Activated effector memory CD4-positive, alpha-beta T cell treated with anti-CD3 and anti-CD28 coated beads, Interleukin-2, amount 50 U/mL, for 16 hours (primary cell): ENCODE measurements at places on chromosomes 12 and 14.

DNA sequence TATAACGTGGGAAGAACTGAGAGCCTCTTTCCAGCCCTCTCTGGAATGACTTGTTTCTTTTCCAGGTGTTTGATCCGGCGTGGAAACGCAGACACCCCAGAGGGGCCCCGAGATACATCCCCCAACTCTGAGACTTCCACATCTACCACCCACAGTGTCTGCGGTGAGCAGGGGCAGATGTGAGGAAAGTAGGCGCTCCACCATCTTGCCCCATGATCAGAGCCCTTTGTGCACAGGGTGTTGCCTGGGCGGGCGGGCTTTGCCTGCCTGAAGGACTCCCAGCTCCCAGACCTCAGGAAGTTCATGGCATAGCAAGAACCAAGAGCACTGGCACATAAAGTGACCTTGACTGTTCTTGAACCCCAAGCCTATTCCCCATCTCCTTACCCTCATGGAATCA lies 2.8 kb downstream of the CARMIL3 start:
- no peak for DNase-seq

DNA sequence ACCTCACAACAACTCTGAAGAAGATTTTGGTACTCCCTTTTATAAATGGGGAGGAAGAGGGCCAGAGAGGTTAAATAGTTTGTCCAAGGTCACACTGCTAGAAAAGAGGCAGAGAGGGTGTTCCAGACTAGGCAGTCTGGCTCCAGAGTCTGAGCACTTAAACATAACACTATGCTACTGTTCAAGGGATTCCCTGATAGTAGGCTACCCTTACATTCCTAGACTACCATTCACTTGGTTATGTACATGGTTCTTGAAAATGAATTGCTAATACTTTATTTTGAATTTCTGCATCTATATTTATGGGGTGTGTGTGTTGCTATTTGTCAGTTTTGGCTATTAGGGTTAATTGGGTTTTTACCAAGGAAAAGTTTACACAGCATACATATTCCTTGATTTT lies 7.2 kb downstream of the GNS start:
- no peak for DNase-seq

DNA sequence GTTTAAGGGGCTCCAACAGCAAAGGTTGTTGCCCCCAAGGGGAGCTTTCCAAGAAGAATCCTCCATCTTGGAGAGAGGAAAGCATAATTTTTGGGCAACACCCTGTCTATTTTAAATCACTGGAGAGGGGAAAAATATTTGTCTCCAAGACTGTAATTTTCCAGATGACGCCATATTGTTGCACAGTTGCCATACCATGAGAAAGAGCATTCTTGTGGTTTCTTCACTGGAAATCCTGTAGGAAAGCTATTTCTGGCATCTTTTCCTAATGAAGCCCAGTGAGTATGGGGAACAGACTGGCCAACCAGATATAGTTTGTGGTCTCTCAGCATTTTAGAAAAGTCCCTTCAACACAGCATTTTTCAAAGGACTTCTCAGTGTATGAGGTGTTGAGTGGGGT lies 88.1 kb upstream of the MANSC4 start:
- DNase-seq = no peak

GRCh38 chr12:18706798-18707197 lies 31.0 kb downstream of the PLCZ1 start:
- DNase-seq = no peak

- no peak for DNase-seq
Measured at GRCh38 chr14:57182760-57183503, 85.8 kb downstream of the EXOC5 start.

GRCh38 chr12:30880061-30880460 lies 46.5 kb upstream of the TSPAN11 start:
- DNase-seq = no peak

DNA sequence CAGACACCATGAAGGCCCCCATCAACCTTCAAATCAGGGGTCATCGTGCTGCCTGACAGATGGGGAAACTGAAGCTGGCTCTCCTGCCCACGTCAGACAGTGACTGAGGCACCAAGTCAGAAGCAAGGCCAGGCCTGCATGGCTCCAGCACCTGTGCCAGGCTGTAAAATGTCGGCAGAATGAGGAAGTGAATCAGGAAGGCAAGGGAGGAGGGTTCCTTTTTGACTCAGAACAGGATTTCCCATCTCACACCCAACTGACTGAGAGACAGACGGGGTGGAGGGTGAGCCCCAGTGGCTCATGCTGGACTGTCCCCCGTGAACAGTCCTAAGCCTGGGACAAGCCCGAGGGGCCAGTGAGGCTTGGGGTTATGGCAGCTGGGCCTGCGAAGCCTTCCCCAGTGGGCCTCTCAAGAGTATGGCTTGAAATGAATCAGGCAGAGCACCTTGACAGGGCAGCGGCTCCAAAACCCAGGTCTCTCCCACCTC lies 20.9 kb downstream of the SYNE3 start:
- peak; percentile 70 for DNase-seq

GRCh38 chr12:2287589-2287988 lies 234.8 kb downstream of the CACNA1C start:
- no peak for DNase-seq

DNA sequence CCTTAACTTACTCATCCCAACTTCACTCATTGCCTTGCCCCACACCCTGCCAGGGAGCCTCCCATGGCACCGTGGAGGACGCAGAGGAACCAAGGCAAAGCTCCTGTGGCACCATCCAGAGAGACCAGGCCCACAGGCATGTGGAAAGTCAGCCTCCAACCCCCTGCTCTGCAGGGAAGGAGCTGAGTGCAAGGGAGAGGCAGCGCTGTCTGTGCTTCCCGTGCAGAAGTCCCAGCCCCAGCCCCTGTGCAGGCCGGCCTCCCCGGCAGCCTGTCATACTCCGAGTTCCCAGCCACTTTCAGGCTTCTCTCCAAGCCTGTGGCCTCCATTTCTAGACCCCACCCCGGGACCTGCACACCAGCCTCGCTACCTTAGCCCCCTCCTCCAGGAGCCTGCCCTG lies 106.4 kb downstream of the SINHCAF start:
- no peak for DNase-seq

DNA sequence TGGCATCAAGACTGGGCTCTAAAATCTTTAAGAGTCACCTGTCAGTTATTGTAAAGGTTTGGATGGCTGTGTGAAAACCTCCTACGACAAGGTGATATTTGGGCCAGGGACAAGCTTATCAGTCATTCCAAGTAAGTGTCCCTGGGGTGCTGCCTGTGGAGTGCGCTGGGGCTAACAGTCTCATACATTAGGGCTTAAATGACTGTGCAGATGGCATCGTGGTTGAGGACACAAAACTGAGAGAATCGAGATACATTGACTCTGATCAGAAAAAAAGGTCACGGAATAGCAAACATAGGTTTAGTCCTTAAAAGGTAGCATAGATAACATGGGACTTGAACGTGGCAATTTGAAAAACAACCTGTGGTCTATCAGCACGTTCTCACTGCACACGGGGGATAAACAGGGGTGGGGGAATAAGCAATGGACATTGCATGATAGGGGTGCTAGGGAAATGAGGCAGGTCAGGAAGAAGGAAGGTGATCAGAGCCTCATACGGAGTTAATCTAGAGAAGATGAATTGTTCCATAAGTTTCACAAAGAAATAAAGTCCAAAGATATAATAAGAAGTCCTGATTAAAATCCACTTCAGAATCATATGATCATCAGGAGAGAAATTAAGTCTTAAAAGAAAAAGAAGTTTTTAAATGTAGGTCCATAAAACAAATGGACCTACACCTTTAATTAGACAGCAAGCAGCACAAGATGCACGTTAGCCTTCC lies 100.3 kb downstream of the DAD1 start:
- no peak for DNase-seq

GRCh38 chr12:42704340-42704739 lies 114.8 kb upstream of the PRICKLE1 start:
- no peak for DNase-seq

DNA sequence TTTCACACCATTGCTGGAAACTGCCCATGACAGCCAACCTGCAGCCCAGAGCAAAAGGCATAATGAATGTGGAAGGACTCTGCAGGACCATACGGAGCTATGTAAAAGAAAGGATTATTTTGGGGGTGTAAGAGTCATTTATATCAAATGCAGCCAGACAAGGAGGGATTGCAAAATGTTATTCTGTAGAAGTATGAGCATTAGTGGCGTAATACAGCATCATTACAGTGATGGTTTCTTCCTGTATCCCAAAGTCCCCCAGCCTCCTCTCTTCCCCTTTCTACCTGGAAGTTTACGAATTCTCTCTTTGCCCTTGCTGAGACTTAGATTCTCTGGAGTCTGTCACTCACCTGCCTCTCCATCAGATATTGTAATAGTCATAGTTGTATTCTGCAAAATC lies 89.9 kb downstream of the BORCS5 start:
- no peak for DNase-seq

- no peak for DNase-seq
Measured at GRCh38 chr12:22715254-22715653, 90.3 kb downstream of the ETNK1 start.

DNA sequence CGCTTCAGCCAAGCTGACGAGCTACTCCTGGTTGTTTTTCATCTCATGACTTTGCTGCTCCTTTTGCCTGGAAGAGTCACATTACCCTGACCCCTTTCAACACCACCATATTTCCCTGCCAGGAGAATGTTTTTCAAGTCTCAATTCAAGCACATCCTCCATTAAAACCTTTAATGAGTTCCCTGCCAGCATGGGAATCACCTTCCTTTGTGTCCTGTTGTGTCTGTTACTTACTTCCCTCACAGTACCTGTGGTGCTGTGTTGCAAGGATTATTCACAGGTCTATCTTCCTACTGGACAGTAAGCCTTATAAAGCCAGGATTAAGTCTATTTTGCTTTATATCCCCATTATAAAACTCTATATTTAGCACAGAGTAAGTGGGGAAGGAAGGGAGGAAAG lies 13.6 kb upstream of the SLC35F4 start:
- no peak for DNase-seq

DNA sequence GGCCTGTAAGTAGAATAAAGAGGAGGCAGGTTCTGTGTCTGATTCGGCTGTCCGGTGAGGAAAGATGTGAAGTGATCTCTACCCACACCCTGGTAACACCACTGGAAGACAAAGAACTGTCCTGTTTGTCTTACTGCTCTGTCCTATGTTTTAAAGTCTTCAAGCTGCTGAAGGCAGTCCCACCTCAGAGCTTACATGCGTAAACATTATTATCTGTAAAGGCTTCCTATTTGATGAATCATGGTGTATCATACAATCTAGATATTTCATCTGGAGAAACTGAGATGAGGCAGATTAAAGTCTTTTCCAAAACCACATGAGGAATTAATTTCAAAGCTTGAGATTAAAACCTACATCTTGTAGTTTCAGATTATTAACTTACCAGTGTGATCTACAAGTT lies 427.6 kb downstream of the ZFP36L1 start:
- DNase-seq = no peak

DNA sequence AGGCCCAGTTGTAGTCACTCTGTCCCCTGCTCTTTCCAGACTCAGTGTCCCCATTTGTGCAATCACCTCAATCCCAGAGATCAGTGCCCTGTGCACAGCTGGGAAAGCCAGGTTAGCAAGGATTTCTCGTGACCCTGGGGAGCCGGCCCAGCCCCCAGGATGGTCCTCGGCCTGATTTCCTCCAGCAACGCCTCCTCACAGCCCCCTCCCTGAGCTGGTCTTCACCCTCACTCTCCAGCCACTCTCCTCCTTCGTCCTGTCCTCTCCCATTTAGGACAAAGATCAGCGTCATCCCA lies 194.8 kb upstream of the C14orf180 start:
- peak; percentile 34 for DNase-seq

DNA sequence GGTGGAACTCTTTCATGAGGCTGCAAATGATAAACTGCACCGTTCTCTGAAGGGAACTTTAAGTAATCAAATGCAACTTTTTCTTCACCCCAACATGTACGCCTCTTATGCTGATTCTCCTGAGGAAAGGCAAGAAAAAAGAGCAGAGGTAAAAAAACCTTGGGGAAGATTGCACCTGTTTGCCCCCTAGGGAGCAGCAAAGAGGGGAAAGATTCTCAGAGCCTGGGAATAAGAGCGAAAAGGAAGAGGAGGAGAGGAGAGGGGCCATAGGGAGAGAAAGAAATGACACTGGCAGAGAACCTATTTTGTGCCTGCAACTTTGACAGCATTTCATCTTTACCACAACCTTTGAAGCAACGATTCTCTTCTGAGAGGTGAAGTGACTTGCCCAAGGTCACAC lies 254.6 kb downstream of the KSR2 start:
- DNase-seq = no peak

DNA sequence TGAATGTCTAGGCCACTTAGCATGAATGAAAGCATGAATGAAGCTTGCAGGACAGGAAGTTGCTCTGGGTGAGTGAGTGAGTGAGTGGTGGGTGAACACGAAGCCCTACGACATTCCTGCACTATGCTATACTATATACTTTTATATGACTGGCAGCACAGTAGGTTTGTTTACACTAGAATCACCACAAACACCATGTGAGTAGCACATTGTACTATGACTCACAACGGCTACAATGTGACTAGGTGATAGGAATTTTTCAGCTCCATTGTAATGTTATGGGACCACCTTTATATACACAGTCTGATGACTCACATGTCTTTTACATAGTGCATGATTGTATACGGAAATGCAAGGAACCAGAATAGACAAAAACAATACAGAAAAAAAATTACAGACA lies 1480.2 kb downstream of the AACS start:
- DNase-seq = no peak

DNA sequence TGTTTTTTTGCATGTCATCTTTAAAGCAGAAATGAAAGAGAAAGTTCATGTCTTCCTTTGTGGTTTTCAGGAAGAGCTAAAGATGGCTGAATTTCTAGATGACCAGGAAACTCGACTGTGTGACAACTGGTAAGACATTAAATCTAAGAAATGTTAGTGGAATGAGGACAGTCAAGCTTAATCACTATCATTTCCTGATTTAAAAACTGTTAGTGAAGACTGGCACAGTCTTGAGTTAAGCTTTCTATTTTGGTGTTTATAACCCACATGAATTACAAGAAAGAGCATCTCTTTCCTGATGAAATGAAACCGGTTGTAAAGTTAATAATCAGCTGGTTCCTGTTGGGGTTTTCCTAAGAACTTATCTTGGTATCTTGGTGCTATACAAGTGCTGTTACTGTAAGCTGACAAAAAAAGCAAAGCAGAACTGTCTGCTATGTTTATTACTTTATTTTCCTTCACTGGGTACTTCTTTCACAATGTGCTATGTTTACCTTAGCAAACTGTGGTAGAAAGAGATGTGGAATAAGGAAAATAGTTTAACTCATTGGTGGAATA lies 5.2 kb downstream of the TRAFD1 start:
- no peak for DNase-seq

DNA sequence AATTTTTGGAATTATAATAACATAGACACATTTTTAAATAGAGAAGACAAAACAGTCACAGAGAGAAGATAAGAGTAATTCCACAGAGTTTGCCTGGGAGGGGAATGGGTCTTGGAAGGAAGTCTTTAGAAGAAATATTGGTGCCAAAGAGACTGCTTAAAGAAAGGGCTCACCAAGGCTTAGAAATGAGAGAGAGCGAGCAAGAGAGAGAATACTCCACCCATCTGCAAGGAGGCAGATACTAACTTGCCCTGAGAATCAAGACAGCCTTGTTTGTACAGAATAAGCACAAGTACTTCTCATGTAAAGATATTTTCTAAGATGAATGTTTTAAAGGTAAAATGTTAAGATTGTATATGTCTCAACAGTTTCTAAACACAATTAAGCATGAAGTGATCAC lies 165.5 kb downstream of the SLC38A4 start:
- DNase-seq = no peak

GRCh38 chr12:30806989-30807694 lies 52.4 kb upstream of the CAPRIN2 start:
- no peak for DNase-seq
